ENCODE measurements at places on chromosomes 3 and 15. TPM values are rescaled to one million over a fixed set of nuclear protein-coding genes. Genes with fewer than 3 reads are reported as not detected.
A peak's percentile ranks its signal among the peaks of the same experiment; 100 is the strongest.

Gene BFSP2
- not detected for total RNA-seq

GRCh38 chr3:151750181-151750580 is 16.5 kb downstream of the AADACL2 start:
- DNase-seq = no peak

Gene LYZL4
- not detected for total RNA-seq

GRCh38 chr15:81108427-81108826 is 25.6 kb upstream of the CFAP161 start:
- no peak for DNase-seq

DNA sequence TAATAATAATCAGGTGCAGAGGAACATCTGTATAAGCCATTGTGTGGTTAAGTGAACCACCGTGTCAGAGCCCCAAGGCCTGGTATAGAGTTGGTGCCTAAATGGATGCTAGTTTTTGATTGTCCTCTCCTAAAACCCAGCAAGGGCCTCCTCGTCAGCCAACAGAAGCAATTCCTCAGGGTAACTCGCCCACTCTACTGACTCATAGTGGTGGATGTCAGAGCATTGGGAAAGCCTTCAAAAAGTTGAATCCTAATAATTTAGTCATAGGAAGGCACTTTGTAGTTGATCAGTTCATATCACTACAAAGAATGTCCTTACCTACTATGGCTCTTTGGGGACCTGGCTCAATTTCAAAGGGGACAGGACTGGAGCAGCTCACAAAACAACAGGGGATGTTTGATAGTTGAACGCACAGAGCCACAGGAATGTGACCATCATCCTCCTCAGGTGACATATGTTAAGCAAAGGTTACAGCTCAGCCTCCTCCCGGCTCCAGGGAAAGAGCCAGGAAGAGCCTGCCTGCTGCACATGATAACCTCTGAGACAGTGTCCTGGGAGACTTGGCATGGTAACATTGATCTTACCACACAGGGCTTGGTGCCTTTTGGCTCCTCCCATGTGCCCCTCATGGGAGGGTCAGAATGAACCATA is 338.7 kb downstream of the CLSTN2 start:
- no peak for DNase-seq

DNA sequence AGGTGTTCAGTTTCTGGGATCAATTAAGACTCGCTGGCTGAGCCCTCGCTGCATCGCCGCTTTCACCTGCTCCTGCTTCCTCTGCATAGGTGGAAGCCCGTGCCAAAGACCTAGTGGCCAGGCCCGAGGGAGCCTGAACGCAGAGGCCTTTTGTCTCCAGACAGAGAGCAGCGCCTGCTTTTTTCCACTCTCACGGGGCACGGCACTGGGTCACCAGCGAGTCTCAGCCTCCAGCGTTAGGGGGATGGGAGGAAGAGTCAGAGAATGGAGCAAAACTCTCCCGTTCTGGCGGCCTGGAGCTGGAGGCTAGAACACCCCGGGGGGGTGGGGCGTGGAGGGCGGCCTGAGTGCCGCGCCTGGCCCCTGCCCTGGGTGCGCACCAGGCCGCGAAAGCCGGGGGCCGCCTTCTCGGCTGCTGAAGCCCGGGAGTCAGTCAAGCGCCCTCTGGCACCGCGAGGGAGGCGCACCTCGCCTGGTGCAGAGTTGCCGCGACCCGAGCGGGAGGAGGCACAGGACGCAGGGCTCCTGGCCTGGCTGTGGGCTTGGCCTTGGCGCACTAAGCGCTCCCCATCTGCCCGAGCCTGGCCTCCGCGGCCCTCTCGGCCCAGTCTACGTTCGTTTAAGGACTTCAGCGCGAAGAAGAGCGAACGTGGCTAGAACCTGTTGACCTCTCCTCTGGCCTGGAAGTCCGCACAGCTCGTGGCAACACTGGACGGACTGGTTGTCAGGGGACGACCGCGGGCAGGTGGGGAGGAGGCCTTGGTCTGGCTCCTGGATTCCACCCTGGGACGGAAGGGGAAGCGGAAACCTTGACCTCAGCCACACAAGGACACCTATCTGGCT is 21.5 kb downstream of the NR2F2 start:
- no peak for DNase-seq

DNA sequence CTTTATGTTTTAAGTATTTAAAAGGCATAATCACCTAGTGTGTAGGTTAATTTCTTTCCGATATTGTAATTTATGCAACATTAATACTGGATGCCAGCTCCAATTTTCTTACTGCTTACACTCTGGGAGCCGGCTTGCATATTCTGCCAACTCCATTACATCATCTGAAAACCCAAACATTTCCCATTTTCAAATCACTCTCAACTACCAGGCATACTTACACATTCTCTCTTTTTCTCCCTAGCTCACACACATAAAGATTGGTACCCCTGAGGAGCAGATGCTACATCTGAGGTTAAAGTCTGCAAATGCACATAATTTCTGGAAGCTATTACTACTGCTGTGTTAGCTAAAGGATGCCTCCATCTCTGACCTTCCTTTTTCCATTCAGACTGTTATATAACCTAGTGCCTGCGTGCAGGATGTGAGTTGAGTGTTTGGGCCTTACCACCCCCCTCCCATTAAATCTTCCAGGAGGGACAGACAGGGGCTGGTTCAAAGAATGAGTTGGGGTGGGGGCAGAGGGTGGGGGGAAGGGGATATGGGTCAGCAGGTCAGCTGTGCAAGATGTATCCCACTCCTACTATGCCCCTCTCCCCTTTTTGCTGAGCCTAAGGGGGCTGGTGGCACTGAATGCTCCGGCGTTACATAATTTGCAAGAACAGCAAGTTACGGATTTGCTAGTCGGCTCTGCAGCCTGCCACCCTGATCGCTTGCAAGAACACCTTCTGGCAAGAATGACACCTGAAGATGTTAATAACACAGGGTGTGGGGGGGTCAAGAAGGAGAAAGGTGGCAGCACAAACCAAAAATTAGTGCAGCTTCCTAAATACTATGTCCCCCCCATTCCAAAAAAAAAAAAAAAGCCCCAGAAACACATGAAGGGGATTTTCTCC is 2.5 kb downstream of the RORA start:
- DNase-seq = no peak

- DNase-seq = no peak
These were observed 137.9 kb downstream of the ADAMTS9 start for GRCh38 chr3:64549869-64550268.

DNA sequence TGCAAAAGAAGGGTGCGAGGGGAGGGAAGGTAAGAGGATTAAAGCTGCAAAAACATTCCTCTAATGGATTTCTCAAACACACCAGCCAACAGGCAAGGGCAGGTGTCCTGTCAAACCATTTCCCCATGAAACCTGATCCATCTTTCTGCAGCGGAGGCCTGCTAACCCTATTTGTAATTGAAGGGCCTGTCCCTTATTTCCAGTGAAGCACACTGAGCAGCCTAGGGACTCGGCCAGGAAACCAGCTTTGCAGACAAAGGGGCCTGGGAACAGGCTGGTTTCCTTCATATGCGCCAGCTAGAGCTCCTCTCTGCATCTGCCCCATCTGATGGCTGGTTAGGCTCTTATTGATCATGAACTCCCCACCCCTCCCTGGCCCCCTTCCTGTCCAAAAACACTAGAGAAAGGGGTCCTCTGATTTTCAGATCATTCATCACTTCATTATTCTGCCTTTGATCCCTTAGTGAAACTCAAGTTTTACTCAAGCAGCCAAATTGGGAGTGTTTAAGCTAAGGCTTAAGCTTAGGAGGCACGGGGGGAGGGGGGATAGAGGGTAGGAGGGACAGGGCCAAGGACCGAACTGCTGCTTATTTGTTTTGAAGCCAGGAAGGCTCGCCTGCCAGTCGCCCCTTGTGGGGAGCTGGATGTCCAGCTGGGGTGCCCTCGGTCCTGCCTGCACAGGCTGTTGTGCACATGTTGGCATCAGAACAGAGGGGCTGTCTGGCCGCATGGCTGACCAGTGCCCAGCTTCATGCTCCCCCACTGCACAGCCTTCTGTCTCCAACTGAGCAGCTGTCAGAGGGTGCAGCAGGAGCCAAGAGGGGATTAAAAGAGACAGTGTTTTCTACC is 53.1 kb downstream of the BOC start:
- no peak for DNase-seq

- DNase-seq = no peak
These were observed 18.7 kb upstream of the MTMR14 start for GRCh38 chr3:9630550-9631139.

GRCh38 chr15:49064281-49064653 is 18.0 kb upstream of the SECISBP2L start:
- DNase-seq = no peak

- DNase-seq = no peak
These were observed 23.6 kb downstream of the ANXA2 start for GRCh38 chr15:60374209-60374608.

DNA sequence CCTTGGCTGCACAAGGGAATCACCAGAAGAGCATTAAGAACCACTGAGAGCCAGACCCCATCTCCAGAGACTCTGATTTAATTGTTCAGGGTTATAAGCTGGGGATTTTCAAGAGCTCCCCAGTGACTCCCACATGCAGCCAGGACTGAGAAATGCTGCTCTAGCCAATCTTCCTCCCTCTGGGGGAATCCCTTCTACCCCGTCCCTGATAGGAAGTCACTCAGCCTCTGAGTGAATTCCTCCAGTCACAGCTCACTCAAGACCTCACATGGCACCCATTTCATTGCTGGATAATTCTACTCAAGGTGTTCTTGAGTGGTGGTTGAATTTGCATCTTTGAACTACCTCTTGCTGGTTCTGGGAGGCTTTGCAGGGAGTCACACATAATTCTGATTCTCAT is 10.7 kb downstream of the CCR3 start:
- no peak for DNase-seq

- DNase-seq = no peak
These were observed 21.3 kb upstream of the HCN4 start for GRCh38 chr15:73389971-73390544.

- DNase-seq = no peak
These were observed 5.7 kb upstream of the MCTP2 start for GRCh38 chr15:94225616-94226015.

Gene CAND2
- total RNA-seq = 2.7 TPM

Gene FILIP1L
- total RNA-seq = 111 TPM

- DNase-seq = no peak
These were observed 4.5 kb upstream of the POPDC2 start for GRCh38 chr3:119664850-119665379.

Gene CLDN1
- total RNA-seq = 218 TPM

Gene WNT5A
- 20.5 TPM for total RNA-seq

DNA sequence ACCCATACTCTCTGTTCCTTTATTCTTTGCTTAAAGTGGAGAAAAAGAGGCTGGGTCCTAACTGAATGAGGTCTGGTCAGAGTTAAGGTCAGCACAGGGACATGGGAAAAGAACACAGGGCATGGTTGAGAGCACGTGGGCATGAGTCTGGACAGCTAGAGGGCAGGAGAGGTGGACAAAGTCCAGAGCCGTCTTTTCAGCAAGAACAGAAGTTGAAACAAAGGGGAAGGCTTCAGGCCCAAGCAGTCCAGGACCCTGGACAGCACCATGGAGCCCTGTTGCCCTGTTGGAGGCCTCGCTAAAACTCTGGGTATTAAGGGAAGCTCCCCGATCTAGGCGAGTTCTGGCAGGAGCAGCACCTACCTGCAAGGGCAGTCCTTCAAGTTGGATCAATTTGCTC is 50.7 kb downstream of the XYLB start:
- peak; percentile 53 for DNase-seq

DNA sequence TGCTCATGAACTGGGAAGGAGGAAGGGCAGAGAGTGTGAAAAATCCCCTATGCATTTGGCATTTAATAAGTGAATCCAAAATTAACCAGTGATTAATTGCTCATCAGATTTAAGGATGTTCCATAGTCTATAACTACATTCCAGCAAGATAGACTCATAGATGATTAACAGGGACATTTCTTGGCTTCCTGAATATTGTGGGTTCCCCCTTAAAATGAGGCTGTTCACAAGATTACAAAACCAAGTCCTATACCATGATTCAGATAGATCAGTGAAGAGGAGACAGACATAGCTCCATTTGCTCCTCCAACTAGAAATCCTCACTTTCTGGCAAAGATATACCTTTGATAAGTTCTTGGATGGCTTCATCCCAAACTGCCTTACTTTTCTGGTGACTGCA is 15.4 kb downstream of the RASGRP1 start:
- no peak for DNase-seq

Gene CDC25A
- total RNA-seq = 7.3 TPM

DNA sequence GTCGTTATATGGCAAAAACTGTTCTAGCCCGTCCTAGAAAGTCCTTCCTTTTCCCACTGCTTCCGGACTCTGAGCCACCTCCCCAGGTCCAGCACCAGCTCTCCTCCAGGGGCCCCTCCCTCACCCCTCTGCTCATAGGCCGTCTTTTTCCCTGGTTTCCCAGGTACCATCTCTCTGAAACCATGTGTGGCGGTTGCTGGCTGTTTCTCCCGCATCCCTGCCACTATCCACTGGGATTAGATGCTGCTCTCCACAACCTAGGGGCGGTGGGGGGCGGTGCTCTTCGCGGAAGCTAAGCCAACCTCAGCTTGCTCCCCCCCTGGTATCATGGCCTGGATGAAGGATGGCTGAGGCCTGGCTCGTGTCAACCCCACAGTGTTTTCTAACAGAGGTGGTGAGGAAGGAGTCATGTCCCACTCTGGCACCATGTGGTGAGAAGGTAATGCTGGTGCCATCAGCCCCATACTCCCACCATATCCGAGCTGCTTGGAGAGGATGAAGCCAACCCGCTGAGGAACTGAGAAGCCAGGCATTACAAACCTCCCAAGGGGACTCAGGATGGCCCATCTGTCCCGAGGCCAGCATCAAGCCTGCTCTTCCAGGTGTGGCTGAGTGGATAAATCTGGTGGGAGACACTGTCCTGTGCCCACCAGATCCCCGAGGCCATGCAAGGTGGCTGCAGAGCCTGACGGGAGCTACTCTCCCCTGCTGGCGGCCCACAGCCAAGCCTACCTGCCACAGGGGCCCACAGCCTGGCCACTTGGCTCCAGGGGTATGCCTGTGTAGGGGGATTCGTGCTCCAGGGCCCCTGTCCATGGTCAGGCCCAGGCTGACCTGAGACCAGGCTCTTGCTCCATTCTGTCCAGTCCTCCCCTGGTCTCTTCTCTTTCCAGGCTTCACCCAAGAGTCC is 27.9 kb upstream of the SLC41A3 start:
- DNase-seq = no peak

DNA sequence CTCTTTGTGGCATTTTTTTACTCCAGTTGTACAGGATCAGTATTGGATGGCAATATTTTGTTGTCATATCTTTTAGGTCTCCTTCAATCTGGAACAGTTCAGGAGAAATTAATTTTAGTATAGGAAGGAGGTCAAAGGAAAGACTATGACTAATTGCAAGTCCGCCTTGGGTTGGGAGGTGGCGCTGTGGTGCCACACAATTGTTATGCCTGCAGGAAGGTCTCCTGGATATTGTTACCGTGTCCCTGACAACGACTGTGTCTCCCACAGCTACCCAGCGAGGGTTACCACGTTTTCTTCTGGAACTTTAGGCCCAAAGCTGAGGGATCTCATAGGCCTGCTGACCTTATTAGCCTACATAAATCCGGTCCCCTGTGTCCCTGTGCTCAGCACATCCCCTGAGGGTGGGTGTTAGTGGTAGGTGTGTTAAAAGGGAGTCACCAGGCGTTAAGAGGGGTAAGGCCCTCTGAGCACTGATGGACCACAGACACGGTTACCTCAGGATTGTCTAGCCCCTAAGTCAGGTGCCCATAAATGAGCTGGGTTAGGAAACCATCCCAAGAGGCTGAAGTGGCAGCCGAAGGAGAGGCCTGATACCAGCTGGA is 31.5 kb downstream of the KCNAB1 start:
- DNase-seq = peak; percentile 69
